ENCODE measurements at places on chromosomes 1 and 21.

DNA sequence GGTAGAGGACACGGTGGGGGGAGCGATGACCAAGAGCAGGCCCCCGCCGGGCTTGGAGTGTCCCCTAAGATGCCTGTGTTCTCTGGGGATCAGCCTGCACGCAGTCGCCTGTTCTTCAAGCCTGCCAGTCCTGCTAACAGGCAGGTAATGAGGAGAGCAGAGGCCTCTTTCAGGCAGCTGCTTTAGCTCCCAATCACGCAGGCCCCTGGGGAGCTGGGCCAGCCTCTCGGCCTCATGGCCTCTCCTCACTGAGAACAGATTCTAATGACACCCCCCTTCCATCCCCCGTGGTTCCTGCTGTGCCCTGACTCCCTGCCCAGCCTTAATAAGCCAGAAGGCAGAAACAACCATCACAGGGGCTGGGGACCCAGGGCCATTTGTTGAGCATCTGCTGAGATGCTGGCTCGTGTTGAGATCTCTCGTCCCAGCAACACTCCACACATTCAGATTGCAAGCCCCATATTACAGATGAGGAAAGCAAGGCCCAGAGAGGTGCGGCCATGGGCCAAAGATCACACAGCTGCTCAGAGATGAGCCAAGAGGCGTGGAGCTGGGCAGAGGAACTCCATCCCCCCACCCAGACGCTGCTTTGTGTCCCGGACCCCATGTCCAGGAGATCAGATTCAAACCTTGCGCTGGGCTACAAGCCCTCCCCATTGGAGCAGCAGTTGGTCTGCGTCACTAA is 71.6 kb upstream of the CASZ1 start:
- peak; percentile 39 for DNase-seq

GRCh38 chr1:22137004-22137720 is 5.7 kb downstream of the WNT4 start:
- DNase-seq, result no peak

- DNase-seq, result peak; percentile 95
These were observed at the start of gene NMNAT2 for GRCh38 chr1:183417772-183418491. Gene NMNAT2, minus strand, starts transcription at chr1:183418380. Its CDS starts 113 bp downstream, at chr1:183418267.

GRCh38 chr21:25867061-25867460 is 132.3 kb downstream of the GABPA start:
- DNase-seq, result no peak

- DNase-seq, result no peak
These were observed 14.6 kb upstream of the MPZL1 start for GRCh38 chr1:167706931-167707877.

GRCh38 chr1:193270996-193271395 is 84.6 kb upstream of the B3GALT2 start:
- DNase-seq, result no peak

DNA sequence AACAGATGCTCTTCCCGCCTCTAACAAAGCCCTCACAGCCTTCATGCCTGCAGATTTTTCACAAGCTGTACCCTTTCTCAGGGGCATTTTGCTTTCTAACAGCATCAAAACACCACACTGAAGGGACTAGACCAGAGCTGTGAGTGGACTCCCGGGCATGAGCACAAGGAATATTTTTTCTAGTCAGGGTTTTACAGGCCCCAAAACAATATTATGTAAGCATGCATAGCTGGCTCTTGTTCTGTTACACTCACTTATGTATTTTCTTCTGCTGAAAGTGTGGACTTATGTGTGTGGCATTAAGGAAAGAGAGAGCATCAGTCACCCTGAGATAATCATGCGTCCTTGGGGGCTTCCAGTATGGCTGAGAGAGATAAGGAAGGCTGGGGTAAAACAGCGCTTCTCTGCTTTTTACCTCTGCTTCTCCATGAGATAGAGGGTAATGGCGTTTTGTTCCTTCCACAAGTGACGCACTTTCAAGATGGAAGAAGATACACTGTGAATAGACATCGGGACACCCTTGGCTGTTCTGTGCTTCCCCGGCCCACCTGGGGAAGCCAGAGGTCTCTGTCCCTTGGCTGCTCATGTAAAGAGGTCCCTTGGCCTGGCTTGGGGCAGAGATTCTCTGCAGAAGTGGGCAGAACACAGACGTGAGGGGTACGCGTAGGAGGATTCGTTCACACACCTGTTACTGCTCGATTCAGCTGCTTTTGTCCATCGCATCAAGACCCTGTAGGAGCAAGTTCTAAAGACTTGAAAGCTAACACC is 266.7 kb upstream of the RAB4A start:
- DNase-seq, result no peak

DNA sequence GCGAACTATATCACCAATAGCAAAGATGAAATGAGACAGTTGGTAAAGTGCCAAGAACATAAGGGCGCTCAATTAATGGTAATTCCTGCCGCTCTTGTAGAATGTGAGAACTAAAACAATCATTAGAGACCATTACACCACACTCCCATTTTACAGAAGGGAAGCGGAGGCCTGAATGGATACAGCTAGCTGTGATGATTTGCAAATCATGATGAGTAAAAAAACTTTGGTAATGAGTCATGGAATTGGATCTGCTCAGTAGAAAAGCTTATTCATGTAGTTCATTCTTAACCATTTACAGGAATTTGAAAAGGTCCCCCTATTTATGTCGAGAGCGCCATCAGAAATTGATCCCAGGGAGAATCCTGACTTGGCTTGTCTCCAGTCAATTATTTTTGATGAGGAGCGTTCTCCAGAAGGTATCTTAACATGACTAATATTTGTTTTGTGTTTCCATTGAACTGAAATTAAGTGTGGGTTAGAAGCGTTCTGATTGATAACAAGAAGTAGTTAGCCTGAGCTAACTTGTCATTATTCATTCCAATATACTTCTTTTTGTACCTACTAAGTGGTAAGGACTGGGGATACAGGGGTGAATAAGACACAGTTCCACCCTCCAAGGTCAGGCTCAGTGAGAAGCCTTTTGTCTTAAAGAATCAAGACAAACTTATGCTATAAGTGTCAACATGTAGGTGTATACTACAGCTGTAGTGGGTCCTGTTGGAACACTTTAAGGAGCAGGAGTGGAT is 812 bp downstream of the TTC4 start:
- no peak for DNase-seq

DNA sequence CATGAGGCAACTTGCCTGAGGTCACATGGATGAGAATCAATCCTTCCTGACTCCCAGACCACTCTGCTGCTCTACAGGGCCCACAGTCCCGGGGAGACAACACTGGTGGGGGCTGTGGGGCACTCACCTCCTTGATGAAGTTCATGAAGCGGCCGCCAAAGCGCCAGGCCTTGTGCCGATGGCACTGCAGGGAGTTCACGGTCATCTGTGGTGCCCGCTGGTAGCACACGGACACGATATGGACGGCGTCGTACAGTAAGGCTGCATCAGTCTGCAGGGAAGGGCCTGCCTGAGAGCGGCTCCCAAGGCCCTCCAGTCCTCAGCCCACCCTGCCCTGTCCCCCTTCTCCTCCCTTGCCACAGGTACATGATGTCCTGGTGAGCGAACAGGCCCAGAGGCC is 175.3 kb downstream of the GRIK3 start:
- DNase-seq, result no peak

GRCh38 chr1:114586513-114587047 is 5.2 kb upstream of the BCAS2 start:
- peak; percentile 73 for DNase-seq

Data from posterior cingulate gyrus (tissue), 11 donors.